Esophagus muscularis mucosa (tissue), 4 donors: ENCODE measurements at places on chromosomes 7 and 10. TPM values are rescaled to one million over a fixed set of nuclear protein-coding genes. Genes with fewer than 3 reads are reported as not detected.
A peak's percentile ranks its signal among the peaks of the same experiment; 100 is the strongest.

- H3K27ac ChIP-seq, result no peak overlapping the region
- peaks cover 22% of the 10 kb centered on the region for H3K4me1 ChIP-seq
- peak; percentile 85 for DNase-seq
- H3K36me3 ChIP-seq, result no peaks in the 10 kb centered on the region
Measured at GRCh38 chr10:5293691-5294550, 70.8 kb upstream of the UCN3 start.

DNA sequence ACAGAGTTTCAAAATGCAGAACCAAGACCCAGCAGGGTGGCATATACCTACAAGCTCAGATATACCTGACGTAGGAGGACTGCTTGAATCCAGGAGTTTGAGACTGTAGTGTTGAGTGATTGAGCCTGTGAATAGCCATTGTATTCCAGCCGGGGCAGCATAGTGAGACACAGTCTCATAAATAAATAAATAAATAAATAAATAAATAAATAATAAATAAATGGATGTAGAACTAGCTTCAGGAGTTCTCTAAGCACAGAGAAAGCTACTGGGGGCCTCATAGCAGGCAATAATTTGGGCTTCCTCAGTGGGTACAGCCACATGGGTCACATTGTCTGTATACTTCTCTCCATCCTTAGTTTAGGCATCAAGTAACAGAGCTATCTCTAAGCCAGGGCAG is 906.8 kb downstream of the LRMDA start:
- no peaks in the 10 kb centered on the region for H3K36me3 ChIP-seq
- no peak overlapping the region for H3K4me3 ChIP-seq
- peaks cover 39% of the 10 kb centered on the region for H3K4me1 ChIP-seq
- no peak for DNase-seq
- no peak overlapping the region for H3K27ac ChIP-seq

DNA sequence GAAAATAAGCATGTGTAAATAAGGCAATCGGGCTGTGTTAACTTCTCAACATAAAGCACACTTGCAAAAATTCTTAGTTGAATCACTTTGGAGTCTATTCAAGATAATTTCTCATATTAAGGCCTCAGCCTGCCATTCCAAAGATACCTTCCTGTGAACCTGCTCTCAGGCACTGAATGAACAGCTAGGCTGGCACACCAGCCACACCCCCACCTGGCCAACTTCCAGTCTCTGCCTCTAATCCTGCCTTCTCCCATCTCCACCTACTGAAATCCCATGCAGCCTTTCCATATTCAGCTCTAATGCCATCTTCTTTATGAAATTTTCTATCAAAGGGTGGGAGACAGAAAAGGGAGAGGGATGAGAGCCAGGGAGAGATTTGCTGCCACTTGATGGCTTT is 17.1 kb upstream of the MACROH2A2 start:
- no peak for DNase-seq
- no peaks in the 10 kb centered on the region for H3K27me3 ChIP-seq
- H3K4me1 ChIP-seq, result no peaks in the 10 kb centered on the region

VSTM4 gene
- 10.0 TPM for total RNA-seq

DNA sequence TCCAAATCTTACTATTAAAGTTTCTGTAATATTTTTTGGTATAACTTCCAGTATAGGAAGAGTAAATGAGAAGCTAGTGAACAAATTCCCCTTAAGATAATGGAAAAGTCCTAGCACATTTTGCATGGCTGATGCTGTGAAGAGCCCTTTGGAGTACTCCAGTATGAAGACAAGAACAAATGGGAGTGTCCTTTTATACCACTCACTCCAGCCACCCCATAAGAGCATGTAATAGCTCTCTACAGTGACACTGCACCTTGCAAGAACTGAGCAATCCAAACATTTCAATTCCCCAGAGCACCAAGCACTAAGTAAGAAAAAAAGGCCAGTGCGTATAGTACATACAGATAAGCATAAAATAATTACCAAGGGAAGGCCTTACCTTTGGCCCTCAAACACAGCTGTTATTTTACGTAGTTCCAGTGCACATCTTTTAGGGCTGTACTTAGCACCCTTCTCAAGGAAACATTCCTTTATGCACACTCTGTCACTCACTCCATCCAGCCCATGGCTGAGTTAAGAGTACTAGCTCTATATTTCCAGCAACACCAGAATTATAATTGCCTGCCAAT is 135.4 kb downstream of the ST7 start:
- no peak overlapping the region for H3K27ac ChIP-seq
- H3K27me3 ChIP-seq, result no peaks in the 10 kb centered on the region
- H3K4me3 ChIP-seq, result no peak overlapping the region
- peaks cover 11% of the 10 kb centered on the region for H3K4me1 ChIP-seq

DNA sequence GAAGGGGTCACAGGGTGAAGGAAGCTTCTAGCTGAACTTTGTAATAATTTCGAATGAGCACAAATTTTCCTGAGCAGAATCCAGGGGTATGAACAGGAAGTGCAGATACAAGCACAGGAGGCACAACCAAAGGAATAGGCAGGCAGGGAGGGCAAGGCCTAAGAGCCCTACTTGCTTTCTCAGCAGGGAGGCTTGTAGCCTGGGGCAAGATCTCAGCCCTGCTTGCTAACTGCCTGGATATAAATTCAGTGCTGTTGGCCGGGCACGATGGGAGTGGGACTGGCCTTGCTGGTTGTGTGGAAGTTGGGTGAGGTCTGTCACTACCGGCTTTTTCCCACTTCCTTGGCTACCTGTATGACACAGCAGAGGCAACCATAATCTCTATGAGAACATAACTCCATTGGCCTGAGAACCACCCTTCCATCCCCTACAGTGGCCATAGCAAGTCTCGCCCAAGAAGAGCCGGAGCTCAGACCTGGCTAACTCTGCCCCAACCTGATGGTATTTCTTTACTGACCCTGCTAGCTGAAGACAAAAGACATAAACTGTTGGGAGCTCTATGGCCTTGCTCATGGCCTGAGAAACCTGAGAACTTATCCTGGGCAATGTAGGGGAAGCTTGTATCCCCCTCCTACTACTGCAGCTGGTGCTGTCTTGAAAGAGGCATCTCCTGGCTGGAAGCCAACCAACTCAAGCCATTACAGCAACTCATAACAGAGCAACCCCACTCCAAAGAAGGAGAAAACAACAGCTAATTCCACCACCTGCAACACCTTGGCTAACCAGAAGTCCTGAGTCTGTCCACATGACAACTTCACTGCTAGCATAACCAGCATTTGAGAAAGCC is 27.6 kb downstream of the CLDN12 start:
- no peak overlapping the region for H3K27ac ChIP-seq
- no peaks in the 10 kb centered on the region for H3K27me3 ChIP-seq
- H3K36me3 ChIP-seq, result peaks cover 6% of the 10 kb centered on the region
- no peak overlapping the region for H3K4me3 ChIP-seq
- DNase-seq, result no peak

DNA sequence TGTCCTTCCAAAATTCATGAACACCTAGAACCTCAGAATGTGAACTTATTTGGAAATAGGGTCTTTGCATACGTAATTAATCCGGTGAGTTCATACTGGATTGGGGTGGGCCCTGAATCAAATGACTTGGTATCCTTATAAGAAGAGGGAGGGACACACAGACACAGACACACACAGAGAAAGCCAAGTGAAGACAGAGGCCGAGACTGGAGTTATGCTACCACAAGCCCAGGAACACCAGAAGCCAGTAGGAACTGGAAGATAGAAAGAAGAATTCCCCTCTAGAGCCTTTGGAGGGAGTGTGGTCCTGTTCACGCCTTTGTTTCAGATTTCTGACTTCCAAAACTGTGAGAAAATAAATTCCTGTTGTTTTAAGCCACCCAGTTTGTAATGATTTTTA is 17.1 kb upstream of the PHF14 start:
- no peaks in the 10 kb centered on the region for H3K27me3 ChIP-seq
- no peak overlapping the region for H3K27ac ChIP-seq
- H3K4me1 ChIP-seq, result no peaks in the 10 kb centered on the region
- H3K36me3 ChIP-seq, result no peaks in the 10 kb centered on the region
- no peak overlapping the region for H3K4me3 ChIP-seq
